ENCODE measurements at places on chromosomes 3 and 15.

- DNase-seq: no peak
Measured at GRCh38 chr3:31358473-31359070, 174.2 kb upstream of the STT3B start.

- DNase-seq: no peak
Measured at GRCh38 chr3:172646439-172647015, 64.3 kb downstream of the NCEH1 start.

DNA sequence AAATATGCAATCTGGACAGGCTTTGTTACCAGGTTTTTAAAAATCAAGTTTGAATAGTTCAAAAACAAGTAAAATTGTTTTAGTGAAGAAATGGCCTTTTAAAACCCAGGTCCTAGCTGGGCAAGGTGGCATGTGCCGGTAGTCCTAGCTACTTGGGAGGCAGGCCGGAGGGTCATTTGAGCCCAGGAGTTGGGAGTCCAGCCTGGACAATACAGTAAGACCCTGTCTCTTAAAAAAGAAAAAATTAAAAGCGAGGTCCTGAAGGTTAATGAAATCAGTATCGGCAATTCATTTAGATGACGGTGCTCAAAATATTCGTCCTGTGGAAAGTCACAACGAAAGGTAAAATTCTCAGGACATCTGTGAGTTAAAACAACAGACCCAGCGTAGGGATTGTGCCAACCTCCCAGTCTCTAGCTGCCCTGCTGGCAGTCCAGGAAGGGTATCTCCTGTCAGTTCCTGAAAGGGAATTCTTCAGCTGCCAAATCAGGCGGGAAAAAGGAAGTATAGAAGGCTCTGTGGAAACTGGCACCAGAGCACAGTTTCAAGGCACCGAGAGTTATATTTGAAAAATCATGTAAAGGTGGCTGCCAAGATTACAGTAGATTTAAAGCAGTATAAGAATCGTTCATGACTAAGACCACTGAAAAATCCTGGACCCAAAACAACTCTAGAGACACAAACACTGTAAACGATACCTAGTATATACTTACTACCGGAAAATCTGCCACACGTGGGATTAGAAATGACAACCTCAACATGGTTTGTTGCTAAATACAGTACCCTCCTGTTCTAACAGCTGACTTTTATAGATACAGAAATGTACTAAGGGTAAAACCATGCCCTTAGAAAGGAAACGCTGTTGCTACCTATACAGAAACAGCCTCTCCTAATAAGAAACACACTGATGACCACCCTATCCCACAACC is 1.2 kb upstream of the ABHD17C start:
- no peak for DNase-seq

DNA sequence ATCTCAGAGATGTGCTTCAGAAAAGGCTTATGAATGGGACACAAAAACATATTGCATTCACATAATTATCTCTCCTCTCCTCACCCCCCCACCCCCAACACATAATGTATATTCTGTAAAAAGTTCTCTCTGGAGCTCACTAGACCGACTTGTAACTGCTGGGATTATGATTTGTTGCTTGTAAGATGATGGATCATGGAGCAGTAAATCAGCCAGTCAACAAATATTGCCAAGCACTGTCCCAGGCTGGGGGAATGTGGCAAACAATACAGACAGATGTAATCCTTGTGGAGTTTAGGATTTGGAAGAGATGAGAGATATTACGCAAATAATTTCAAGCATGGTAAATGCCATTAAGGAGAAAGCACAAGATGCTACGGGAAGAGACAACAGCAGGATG is 114.8 kb downstream of the PEX5L start:
- no peak for DNase-seq

- DNase-seq: no peak
Measured at GRCh38 chr3:141235661-141236171, 4.1 kb downstream of the PXYLP1 start.

DNA sequence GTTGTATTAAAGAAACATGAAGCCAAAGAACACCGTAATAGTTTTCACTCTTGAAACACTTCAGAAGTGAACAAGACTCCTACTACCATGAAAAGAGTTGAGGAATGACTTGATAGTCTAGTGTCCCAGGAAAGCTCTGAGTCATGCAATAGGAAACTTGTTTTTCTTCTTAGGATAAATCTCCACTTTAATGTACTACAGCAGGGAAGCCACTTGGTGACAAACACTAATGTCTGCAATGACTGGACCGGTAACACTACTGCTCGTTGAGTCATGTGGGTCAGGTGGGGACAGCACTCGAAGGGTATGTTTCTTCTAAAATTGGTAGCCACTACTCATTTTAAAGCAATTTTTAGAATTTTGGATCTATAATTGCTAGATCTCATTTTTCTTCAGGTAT is 291.7 kb upstream of the CNTN3 start:
- DNase-seq: no peak

GRCh38 chr3:117987256-117987655 is 1047.4 kb downstream of the IGSF11 start:
- no peak for DNase-seq

GRCh38 chr15:66085128-66085527 is 168.4 kb downstream of the MEGF11 start:
- no peak for DNase-seq

DNA sequence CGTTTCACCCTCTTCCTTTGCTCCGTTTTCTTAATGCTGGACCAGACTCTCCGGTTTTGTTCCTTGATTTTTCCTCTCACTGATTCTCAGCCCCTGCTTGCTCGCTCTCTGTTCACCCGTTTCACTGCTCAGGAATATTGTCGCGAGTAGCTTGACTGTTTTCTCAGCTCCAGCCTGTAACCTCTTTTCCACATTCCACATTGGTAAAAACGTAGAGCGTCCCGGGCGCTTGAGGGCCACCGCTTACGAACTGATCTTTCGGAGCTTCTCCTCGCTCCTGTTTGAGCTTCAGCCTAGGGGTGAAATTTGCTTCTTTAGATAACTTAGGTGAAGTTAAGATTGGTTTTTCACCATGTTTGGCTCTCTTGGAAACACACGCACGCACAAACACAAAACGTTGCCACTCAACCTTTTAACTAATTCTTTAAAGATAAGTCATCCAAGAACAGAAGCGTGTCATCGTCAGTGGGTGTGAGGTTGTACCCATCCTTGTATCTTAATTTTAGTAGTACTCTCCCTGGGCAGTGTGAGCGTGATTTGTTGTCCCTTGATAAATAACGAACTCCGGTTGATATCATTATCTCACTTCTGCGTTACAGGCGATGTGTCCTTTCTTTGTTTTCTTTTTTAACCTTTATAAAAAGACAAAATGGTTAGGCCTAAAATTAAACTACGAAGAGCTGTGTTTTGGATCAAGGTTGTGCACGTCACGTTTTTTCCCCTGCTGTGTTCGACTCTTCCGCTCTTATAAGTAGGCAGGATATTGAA is 1.0 kb downstream of the PAK2 start:
- no peak for DNase-seq

GRCh38 chr15:87626860-87627259 is 629.7 kb downstream of the NTRK3 start:
- no peak for DNase-seq

DNA sequence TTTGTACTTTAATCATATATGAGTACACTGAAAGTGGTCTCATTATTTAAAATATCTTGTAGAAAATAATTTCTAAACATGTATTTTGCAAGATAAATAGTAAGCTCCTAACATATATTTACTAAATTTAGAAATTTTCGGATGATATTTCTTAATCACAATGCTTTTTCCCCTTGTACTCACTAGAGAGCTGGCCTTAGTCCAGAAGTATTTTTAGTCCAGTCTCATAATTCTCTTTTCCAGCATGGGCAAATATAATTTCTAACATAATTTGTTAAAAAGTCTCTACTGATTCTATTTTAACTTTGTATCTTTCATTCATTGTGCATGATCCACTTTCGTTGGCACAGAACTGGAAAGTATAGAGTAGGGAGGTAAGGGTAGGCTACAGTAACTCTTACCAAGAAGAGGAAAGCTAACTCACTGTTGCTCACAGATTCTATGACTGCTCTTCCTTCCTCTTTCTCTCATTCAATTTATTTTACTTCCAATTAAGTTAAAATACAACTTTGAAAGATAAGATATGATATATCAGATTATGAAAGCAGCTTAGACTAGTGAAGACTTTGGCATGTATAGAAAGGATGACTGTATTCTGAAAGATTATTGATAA is 39.3 kb downstream of the FGF7 start:
- no peak for DNase-seq
